Activated gamma-delta T cell (primary cell): ENCODE measurements at places on chromosomes 2 and 18.
A peak's percentile ranks its signal among the peaks of the same experiment; 100 is the strongest.

- no peak for DNase-seq
These were observed 407.9 kb downstream of the HRH4 start for GRCh38 chr18:24868311-24868710.

- no peak for DNase-seq
These were observed 3.2 kb downstream of the ANKRD44 start for GRCh38 chr2:197307236-197307932.

- DNase-seq: no peak
These were observed 22.5 kb upstream of the TRAPPC8 start for GRCh38 chr18:31965316-31965970.

GRCh38 chr2:151614606-151615306, 119.5 kb downstream of the NEB start:
- DNase-seq: no peak

DNA sequence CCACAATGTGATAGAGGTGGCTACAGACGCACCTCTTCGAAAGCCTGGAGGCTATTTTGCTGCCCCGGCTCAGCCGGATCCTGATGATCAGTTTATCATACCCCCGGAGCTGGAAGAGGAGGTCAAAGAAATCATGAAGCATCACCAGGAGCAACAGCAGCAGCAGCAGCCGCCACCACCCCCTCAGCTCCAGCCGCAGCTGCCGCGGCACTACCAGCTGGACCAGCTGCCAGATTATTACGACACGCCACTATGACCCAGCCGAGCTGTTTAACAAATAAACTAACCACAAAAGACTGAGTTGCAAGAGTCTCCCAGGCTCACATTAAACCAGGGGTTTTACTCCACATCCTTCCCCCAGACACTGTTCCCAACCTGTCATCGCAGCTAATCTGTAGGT, 263.8 kb downstream of the PHLPP1 start:
- no peak for DNase-seq

DNA sequence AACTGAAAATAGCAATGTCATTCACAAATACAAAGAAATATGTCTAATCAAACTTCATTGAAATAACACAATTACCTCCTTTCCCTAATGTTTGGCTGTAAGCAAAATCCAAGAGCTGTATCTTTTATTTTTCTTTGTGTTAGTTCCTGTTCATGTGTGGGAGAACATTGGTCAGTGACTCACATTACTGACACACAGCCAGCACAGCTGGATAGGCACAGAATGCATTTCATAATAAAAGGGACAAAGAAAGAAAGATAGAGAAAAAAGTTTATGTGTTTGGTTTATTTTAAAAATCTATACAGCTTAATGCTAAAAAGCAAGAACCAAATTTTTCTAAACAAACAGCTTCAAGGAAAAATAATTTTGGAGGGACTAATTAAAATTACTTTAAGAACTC, 185.6 kb upstream of the COL3A1 start:
- DNase-seq: no peak

DNA sequence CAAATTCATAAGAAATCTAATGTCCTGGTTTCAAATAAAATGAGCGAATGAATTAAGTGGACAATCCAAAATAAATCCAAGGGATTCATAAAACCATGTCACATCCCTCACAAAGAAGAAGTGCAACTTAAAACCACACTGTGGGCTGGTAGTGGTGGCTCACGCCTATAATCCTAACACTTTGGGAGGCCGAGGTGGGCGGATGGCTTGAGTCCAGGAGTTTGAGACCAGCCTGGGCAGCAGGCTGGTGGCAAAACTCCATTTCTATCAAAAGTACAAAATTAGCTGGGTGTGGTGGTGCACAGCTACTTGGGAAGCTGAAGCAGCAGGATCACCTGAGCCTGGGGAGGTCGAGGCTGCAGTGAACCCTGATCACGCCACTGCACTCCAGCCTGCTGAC, 25.4 kb downstream of the FAM98A start:
- DNase-seq: no peak

DNA sequence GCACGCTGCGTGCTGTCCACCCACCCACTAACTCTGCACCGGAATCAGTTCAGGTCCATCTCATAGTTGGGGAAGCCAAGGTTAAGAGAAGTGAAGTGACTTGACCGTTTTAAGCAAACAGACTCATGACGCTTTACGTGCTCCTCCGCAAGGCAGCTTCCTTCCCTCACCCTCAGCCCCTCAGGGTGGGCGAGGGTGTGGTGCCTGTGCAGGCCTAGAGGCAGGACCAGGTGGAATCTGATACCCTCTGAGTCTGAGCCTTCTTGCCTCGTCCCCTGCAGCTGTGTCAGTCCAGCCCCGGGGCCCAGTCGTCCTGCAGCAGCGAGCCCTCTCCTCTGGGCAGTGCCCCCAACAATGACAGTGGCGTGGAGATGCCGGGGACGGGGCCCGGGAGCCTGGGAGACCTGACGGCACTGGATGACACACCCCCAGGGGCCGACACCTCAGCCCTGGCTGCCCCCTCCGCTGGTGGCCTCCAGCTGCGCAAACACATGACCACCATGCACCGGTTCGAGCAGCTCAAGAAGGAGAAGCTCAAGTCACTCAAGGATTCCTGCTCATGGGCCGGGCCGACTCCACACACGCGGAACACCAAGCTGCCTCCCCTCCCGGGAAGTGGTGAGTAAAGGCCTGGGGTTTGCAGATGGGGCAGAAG, 250.5 kb downstream of the GLI2 start:
- DNase-seq: peak; percentile 15

- no peak for DNase-seq
These were observed 1057.5 kb upstream of the FAM98A start for GRCh38 chr2:34656632-34657031.

GRCh38 chr2:67633212-67633856, 236.2 kb downstream of the ETAA1 start:
- no peak for DNase-seq

- no peak for DNase-seq
These were observed 263.8 kb upstream of the ATP5MC3 start for GRCh38 chr2:175445281-175445680.

DNA sequence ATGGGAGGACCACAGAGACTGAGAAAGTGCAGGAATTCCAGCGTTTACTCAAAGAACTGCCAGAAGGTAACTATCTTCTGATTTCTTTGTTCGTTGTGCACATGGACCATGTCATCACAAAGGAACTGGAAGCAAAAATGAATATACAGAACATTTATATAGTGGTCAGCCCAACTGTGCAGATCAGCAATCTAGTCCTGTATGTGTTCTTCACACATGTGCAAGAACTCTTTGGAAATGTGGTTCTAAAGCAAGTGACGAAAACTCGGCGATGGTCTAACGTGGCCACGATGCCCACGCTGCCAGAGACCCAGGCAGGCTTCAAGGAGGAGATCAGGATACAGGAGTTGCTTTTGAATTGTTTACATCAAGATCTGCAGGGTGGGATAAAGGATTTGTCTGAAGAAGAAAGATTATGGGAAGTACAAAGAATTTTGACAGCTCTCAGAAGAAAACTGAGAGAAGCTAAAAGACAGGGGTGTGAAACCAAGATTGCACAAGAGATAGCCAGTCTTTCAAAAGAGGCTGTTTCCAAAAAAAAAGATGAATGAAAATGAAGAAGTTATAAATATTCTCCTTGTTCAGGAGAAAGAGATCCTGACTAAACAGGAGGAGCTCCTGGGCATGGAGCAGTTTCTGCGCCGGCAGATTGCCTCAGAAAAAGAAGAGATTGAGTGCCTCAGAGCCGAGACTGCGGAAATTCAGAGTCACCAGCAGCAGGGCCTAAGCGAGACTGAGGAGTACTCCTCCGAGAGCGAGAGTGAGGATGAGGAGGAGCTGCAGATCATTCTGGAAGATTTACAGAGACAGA, 8.3 kb upstream of the CHST10 start:
- DNase-seq: no peak

DNA sequence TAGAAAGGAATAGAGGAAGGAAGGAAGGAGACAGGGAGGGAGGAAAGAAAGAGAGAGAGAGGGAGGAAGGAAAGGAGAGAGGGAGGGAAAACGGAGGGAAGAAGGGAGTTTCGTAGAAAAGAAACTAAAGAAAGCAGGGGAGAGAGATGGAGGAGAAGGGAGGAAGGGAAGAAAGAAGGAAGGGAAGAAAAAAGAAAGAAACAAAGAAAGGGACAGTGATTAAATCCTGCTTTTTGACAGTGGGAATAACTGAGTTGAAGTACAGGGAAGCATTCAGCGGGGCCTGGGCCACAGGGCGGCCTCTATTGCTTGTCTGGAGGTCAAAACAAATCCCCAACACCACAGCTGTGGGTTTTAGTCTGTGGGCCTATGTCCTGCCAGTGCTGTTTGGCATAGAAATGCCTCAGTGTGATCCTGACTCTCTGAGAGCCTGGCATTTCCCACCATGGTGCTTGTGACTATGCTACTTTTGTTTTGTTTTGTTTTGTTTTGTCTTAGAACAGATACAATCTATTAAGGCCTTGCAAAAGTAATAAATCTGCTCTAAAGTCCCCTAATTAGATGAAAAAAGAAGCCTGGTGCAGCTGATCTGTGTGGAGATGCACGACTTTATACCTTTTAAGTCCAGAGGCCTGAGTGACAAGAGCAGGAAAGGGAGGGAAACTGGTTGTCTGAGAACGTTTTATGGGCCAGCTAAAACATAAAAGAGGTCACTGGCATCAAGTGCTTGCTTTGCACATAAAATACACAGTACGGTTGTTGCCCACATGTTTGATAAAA, 40.0 kb downstream of the IL1RL2 start:
- no peak for DNase-seq

GRCh38 chr2:172244419-172245130, 141.9 kb upstream of the DLX2 start:
- no peak for DNase-seq

DNA sequence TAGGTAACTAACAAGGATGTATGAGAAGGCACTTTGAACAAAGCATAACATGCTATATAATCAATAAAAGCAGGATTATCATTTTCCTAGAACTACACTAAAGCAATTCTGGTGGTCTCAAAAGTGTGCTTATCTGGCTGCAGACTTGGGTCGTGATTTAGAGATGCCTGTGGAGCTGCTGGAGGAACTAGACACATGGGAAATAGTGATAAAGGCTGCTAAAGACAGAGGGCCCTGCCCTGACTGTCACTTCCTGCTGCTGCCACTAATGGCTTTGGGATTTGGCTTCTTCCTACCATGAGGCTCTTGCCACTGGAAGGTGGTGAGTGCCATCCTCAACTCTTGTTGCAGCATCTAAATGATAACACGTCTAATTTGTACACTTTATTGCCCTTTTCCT, 22.5 kb downstream of the TMEM178A start:
- no peak for DNase-seq
